ENCODE measurements at places on chromosomes 2 and 18. TPM values are rescaled to one million over a fixed set of nuclear protein-coding genes. Genes with fewer than 3 reads are reported as not detected.

The GALNT14 gene
- 12.7 TPM for total RNA-seq

The AKAIN1 gene
- not detected for total RNA-seq

The ZNF385B gene
- not detected for total RNA-seq

The SCYGR4 gene
- not detected for total RNA-seq

The ITPRIPL1 gene
- total RNA-seq: not detected

The REG1A gene
- total RNA-seq: not detected

The MBOAT2 gene
- total RNA-seq: 14.8 TPM

The ARHGAP28 gene
- total RNA-seq: 9.0 TPM

The MCFD2 gene
- 77.7 TPM for total RNA-seq

The ARHGEF4 gene
- total RNA-seq: 70.3 TPM

The SPR gene
- total RNA-seq: 17.4 TPM

Data from mammary epithelial cell (primary cell).